ENCODE measurements at places on chromosomes 3 and 15. TPM values are rescaled to one million over a fixed set of nuclear protein-coding genes. Genes with fewer than 3 reads are reported as not detected.

GRCh38 chr3:122692674-122693073 is 12.0 kb downstream of the PARP14 start:
- H3K4me3 ChIP-seq: no peak overlapping the region
- no peak for DNase-seq
- no peaks in the 10 kb centered on the region for H3K4me1 ChIP-seq
- peaks cover 17% of the 10 kb centered on the region for H3K36me3 ChIP-seq
- H3K27me3 ChIP-seq: no peaks in the 10 kb centered on the region

P2RY14 gene
- polyA plus RNA-seq: 1.3 TPM

DNA sequence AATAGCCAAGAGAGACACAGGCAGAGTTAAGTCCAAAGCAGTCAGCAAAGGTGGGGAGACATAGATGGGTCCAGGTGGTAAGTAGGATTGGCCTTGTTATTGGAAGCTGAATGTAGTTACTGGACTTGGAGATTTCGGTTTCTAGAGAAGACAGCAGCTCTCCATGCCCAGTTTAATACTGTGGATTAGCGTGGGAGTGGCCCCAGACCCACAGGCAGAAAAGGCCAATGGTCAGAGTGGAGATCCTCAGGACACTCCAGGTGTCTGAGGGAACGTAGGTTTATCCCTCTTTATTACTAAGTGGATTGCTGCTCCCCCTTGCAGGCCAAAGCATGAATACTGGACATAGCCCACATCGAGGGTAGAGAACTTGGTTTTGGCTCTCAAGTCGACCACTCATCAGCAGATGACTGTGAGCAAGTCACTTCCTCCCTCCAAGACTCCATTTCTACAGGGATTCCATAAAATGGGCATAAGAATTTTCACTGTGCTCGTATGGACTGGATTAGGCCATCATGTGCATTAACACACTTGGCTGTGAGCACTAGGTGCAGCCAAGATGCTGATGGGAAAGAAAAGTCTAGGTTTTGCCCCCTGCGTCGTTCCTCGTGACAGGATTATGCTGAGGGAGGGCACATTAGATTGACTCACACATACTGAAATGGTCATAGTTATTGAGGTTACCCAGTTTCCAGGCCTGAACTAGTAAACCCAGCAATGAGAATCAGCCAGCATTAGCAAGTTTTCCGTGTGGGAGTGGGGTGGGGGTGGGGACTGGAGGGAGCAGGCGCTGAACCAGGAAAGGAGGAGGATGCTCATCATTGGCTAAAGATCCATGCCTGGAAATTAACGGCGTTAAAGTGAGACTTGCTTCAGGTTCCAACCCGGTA is 225.2 kb upstream of the TPRG1 start:
- H3K4me3 ChIP-seq: no peak overlapping the region
- no peak for DNase-seq

DNA sequence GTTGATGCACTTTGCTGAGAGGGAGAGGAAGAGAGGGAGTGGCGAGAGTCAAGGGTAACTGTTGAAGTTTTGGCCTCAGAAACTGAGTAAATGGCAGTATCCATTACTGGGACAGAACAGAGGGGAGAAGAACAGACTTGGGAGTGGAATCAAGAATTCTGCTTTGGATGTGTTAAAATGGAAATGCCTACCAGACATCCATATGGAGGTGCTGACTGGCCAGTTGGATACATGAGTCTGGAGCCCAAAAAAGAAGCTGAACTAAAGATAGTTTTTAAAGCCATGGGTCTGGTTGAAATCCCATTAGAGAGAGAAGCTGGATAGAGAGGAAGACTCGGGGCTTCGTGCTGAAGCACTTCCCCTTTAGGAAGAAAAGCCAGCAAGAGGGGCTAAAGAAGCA is 35.9 kb upstream of the NSMCE3 start:
- H3K4me3 ChIP-seq: no peak overlapping the region
- H3K27me3 ChIP-seq: no peaks in the 10 kb centered on the region
- no peaks in the 10 kb centered on the region for H3K4me1 ChIP-seq
- no peaks in the 10 kb centered on the region for H3K36me3 ChIP-seq

TUBGCP5 gene
- polyA plus RNA-seq: 7.0 TPM

Data from small intestine (tissue), 16 donors.